ENCODE measurements at places on chromosomes 1 and 21.

DNA sequence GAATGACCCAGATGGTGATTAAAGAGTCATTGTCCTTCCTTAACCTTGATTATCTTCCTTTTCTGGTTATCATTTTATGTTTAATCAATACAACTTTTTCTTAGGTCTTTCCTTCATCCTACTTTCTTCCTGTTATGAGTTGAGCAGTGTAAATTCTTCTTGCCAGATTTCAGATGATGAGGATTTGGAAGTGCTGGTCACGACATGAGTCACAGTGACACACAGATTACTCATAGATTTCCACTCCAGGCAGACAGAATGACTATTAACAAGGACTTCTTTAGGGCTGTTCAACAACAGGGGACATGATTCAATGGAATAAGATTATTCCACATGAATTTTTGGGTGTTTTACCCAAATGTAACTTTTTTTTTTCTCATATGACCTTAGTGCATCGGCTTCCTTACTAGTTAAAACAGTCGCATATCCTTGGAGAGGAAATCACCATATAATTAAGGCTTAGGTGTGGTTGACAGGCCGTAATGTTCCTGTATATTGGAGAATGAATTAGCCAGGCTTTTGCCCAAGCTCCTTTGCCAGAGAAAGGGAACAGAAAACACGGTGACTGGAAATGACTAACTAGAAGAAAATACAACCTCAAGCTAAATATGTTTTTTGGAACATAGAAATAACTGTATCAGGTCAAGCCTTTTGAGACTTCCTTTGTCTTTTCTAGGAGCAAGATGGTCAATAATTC is 44.2 kb downstream of the PRRX1 start:
- peak; percentile 41 for DNase-seq

DNA sequence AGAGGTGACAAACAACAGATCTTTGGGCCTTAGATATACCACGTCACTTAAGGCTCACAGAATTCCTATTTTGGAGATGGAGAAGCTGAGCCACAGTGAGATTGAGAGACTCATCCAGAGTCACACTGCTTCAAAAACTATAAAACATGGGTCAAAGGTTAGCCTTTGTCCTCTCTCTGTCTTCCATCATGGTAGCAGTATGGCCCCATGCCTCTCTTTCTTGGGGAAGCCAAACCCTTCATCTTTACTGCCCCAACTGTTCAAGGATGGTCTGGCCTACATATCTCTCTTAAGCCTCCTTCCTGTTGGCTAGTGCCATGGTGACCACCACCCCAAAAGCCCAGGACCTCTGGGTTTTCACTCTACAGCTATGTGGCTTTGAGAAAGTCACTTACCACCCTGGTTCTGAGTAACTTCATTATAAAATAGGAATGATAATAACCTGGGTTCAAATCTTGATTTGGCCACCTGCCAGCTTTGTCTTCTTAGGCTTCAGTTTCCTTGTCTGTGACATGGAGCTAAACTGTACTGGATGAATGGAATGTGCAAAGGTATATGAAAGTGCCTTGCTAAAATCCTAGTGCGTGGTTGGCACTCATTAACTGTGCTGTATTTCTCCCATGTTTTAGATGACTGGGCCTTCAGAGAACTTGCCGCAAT is 85.9 kb upstream of the JUN start:
- no peak for DNase-seq

GRCh38 chr1:167429612-167430011 is 88.7 kb downstream of the CD247 start:
- no peak for DNase-seq

- no peak for DNase-seq
Observed at GRCh38 chr21:9738527-9738926, 782.9 kb upstream of the TPTE start.

All from hepatic stellate cell (primary cell).